A375 (cell line): ENCODE measurements at places on chromosomes 3 and 15. TPM values are rescaled to one million over a fixed set of nuclear protein-coding genes. Genes with fewer than 3 reads are reported as not detected.

Gene DIS3L
- total RNA-seq = 19.4 and 20.1 TPM in 2 replicates

Gene P3H2
- 4.3 and 10.6 TPM in 2 replicates for total RNA-seq

Gene CLRN1
- not detected in 2 replicates for total RNA-seq

Gene ERICH6
- total RNA-seq = not detected in 2 replicates

Gene SLC12A8
- 1.2 and 2.6 TPM in 2 replicates for total RNA-seq

Gene UBAP1L
- 0.93 and 0.98 TPM in 2 replicates for total RNA-seq

Gene COL6A5
- total RNA-seq = not detected in 2 replicates

Gene MME
- 7.6 and 9.4 TPM in 2 replicates for total RNA-seq

Gene NR1I2
- total RNA-seq = not detected in 2 replicates

Gene ZNF774
- 1.2 and 3.4 TPM in 2 replicates for total RNA-seq

Gene NRROS
- total RNA-seq = 1.3 and 1.4 TPM in 2 replicates

Gene ADAMTS7
- 2.0 and 2.3 TPM in 2 replicates for total RNA-seq

Gene TGM5
- 0.66 TPM in 1 of 2 replicates, not detected in the other for total RNA-seq

Gene ANKDD1A
- 1.8 and 2.2 TPM in 2 replicates for total RNA-seq

Gene PDCD10
- total RNA-seq = 74.9 and 82.0 TPM in 2 replicates

Gene CCR9
- total RNA-seq = not detected in 2 replicates

Gene AMIGO3
- 4.3 and 4.4 TPM in 2 replicates for total RNA-seq

Gene PTX3
- total RNA-seq = 20.0 and 20.6 TPM in 2 replicates

Gene C3orf85
- total RNA-seq = not detected in 2 replicates

Gene FRMD5
- 10.7 and 14.9 TPM in 2 replicates for total RNA-seq

Gene LRIG1
- 5.2 and 6.2 TPM in 2 replicates for total RNA-seq

Gene GOLGA8R
- 0.19 TPM in 1 of 2 replicates, not detected in the other for total RNA-seq

Gene AQP9
- not detected in 2 replicates for total RNA-seq

Gene FBXW12
- 0.04 TPM in 1 of 2 replicates, not detected in the other for total RNA-seq

Gene MST1R
- 1.3 and 1.4 TPM in 2 replicates for total RNA-seq

Gene IMPG2
- 0.04 and 0.05 TPM in 2 replicates for total RNA-seq
